ENCODE measurements at places on chromosomes 1 and 21.

DNA sequence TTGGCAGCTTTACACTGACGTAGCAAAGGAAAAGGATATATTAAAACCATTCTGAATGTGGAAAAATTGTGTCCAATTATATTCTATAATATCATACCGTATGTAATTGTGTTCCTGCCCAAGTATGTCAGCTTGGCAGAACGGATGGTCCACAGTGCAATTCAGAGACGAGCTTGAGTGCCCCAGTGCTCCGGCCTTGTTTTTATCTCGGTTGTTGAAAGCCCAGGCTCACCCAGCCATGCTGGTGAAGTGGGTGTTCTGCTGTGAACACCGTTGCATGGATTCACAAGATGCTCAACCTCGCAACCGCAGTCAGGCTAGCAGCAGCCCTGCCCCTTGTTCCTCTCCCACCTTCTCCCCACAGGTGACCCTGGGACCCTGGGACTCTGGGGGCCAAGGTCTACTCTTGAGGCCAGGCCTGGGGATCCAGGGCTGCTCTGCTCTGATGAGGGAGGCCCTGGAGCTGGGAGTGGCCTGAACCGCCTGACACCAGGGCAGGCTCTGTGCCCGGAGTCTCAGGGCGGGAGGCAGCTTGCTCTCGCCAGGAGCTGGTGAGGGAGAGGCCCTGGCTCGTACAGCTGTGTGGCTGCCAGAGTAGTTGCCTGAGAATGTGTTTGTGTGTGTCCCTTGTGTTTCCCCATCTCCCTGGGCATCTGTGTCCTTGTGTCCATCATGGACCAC is 11.2 kb downstream of the PTPRF start:
- no peak for DNase-seq

- no peak for DNase-seq
Measured at GRCh38 chr1:83077411-83077810, 921.5 kb downstream of the TTLL7 start.

DNA sequence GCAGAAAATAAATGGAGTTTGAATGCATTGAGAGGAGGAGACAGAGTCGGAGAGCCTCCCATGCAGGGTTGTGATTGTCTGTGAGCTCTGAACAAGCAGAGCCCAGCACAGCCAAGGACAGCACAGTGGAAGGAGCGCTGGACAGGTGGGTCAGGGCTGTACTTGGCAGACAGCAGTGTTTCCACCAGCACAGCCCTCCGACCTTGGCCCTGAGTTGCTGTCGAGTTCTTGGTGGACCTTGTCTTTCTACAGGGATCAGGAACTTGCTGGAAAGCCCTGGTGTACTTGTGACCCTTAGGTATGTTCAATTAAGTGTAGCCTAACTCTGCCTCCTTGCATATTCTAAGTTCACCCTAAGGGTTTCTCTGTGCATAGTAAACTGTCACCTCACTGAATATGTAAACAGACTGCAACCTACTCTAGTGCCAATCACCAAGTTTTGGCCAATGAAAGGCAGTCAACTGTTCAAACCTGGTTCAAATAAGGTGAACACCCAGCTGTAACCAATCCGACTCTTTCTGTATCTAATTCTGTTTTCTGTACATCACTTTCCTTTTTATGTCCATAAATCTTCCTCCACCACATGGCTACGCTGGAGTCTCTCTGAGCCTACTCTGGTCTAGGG is 86.6 kb upstream of the SLC25A33 start:
- DNase-seq, result no peak

GRCh38 chr1:246592695-246593094 is 26.4 kb downstream of the CNST start:
- DNase-seq, result no peak

GRCh38 chr1:9297831-9298230 is 5.1 kb downstream of the SPSB1 start:
- no peak for DNase-seq

GRCh38 chr1:24074817-24075589 is 36.9 kb downstream of the MYOM3 start:
- no peak for DNase-seq

GRCh38 chr21:37009740-37010341 is 3.3 kb downstream of the RIPPLY3 start:
- peak; percentile 88 for DNase-seq

DNA sequence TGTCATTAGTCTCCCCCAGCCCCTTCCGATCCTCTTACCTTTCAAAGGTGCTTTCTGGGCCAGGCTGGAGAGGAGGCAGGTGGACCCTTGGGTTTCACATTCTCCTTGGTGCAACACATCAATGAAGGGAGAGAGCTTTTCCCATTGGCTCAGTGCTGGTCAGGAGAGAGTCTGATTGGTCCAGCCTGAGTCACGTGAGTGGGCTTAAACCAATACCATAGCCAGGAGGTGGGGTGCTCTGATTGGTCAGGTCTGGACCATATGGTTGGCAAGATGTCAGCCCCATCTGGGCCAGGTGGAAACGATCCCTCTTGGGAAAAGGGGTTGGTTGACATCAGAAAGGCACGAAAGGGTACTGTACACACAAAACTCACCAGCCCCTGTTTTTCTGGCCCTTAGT is 44.8 kb upstream of the ABCG1 start:
- DNase-seq, result no peak

DNA sequence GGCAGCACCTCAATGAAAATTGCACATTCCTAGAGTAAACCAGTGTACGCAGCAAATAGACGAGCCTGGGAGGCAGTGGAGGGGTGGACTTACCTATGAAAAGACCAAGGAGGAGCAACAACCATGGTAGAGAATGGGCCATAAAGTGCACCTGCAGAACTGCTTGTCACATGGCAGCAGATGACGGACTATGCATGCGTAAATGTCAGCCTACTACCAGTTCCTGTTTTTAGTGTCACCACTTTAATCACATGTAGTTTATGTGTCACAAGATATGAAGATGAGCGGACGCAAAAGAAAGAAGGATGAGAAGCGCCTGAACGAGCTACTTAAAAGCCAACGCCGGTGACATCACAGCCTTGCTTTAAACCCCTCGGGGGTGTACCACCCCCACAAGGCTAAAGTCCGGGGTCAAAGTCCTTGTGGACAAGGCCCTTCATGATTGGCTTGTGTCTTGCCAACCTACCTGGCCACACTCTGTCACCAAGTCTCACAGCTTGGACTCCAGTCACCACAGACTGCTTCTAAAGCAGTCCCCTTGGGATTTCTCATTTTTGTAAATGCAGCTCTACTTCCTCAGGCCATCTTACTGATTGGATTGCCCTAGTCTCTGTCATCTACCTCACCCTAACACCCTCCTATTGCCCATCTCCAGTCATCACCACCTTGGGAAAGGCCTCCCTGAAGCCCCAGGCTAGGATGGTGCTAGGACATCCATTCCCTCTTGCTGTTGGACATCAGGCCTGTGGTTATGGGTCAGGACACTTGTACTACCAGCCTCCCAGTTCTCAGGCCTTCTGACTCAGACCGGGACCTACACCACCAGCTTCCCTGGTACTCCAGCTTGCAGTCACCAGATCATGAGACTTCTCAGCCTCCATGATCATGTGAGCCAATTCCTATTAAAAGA is 6.0 kb upstream of the LY9 start:
- DNase-seq, result no peak

DNA sequence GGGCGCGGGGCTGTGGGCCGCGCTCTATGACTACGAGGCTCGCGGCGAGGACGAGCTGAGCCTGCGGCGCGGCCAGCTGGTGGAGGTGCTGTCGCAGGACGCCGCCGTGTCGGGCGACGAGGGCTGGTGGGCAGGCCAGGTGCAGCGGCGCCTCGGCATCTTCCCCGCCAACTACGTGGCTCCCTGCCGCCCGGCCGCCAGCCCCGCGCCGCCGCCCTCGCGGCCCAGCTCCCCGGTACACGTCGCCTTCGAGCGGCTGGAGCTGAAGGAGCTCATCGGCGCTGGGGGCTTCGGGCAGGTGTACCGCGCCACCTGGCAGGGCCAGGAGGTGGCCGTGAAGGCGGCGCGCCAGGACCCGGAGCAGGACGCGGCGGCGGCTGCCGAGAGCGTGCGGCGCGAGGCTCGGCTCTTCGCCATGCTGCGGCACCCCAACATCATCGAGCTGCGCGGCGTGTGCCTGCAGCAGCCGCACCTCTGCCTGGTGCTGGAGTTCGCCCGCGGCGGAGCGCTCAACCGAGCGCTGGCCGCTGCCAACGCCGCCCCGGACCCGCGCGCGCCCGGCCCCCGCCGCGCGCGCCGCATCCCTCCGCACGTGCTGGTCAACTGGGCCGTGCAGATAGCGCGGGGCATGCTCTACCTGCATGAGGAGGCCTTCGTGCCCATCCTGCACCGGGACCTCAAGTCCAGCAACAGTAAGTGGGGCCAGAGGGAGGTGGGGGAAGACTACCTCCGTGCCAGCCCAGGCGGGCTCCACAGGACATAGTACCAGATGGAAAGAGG is 808 bp downstream of the MAP3K21 start:
- DNase-seq, result peak; percentile 36

DNA sequence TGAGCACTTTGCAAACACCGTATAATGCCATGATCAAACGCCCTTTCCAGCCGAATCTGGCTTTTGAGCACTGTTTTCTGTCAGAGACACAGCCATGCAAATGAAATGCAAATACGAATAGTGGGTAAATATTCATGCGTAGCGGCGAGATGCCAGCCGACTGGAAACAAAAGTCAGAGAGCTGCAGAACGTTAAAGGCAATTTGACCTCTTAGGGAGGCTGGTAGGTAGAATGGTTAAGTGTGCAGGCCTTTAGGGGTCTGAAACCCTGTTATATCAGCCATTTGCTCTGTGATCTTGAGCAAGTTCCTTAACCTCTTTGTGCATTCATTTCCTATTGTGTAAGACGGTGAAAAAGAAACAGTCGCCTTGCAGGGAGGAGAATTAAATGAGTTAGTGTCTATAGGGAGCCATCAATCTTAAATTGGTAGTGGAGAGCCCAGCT is 6.5 kb upstream of the SDHB start:
- no peak for DNase-seq

- no peak for DNase-seq
Measured at GRCh38 chr1:234737967-234738314, 128.0 kb upstream of the IRF2BP2 start.

DNA sequence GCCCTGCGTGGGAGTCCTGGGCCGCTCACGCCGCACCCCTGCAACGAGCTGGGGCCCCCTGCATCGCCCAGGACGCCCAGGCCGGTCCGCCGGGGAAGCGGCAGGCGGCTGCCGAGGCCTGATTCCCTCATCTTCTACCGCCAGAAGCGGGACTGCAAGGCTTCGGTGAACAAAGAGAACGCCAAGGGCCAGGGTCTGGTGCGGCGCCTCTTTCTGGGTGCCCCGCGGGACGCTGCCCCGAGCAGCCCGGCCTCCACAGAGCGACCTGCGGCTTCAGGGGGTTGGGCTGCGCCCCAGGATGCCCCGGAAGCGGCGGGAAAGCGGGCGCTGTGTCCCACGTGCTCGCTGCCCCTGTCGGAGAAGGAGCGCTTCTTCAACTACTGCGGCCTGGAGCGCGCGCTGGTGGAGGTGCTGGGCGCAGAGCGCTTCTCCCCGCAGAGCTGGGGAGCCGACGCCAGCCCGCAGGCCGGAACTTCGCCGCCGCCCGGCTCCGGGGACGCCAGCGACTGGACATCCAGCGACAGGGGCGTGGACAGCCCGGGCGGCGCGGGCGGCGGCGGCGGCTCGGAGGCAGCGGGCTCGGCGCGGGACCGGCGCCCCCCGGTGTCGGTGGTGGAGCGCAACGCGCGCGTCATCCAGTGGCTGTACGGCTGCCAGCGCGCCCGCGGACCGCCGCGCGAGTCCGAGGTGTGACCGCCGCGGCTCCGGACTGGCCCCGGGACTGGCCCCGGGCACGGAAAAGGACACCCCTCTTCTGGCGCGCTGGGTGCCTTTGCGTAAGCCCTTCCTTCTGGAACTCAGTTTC is 2.7 kb downstream of the FAM110D start:
- DNase-seq, result peak; percentile 50

GRCh38 chr21:24294171-24294570 is 1313.1 kb downstream of the MRPL39 start:
- no peak for DNase-seq

- peak; percentile 1 for DNase-seq
Measured at GRCh38 chr1:201228011-201228983, 37.7 kb downstream of the IGFN1 start.

DNA sequence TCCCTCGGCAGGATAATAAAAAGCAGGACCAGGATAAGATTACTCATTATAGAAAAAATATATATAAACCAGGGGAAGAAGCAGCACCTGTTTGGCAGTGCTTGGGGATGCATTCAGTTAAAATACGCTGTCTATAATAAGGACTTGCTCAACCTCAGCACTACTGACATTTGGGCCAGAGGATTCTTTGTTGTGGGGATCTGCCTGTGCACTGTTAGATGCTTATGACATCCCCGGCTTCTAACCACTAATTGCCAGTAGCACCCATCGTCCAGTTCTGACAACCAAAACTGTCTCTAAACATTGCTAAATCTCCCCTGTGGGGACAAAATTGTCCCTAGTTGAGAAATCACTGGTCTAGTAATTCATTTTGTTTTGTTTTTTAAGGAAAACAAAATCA is 242.1 kb downstream of the SLC45A1 start:
- DNase-seq, result no peak

DNA sequence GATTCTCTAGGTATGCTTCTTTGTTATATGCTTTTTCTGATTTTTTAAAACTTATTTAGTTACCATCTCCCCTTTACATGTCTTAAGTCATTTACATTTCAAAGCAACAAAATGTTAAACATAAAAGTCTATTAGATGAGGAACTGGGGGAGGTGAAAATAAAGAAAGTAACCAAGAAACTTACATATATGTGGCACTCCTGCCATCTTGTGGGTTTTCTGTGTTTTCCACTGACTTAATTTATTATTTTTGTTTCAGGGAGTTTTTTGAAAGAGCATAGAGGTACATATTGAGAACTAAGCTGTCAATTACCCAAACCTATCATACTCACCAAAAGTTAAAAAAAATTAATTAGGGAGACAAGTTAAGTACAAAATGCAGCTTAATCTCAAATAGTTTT is 1531.1 kb downstream of the MRPL39 start:
- DNase-seq, result no peak

GRCh38 chr1:204599098-204599497 is 82.9 kb downstream of the MDM4 start:
- DNase-seq, result no peak

DNA sequence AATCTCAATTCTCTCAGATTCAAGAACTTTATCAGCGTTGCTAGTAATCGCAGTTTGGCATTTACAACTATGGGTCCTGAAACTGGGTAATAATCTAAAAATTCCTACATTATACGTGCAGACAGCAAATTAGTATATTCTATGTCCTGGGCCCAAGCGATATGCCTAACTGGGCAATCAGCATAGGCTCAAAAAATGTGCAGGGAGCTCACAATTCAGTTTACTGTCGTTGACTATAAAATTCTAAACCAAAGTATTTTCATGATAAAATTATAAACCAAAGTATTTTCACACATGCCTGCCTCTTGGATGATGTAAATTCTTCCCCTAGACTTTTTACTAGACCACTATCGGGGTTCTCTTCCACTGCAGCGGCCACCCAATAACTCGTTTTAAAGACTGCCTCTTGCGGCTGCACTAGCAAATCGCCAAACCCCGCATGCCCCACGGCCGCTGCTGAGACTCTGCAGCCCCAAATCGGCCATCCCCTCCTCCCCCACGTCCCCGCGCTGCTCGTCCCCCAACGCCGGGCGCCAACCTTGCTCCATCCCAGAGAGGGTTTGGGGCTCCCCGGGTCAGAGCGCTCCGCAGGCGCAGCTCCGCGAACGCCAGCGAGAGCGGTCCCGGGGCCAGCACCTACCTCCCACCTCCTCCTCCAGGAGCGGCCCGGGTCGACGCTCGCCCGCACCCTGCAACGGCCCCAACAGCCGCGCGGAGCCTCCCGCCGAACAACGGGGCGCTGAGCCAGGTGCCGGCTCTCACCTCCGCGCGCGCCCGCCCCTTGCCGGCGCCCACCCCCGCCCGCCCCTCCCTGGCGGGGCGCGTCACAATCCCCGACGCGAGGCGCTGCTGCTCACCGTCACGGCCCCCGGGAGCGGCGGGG is 506 bp downstream of the SSX2IP start:
- no peak for DNase-seq
